Stimulated activated CD8-positive, alpha-beta memory T cell treated with anti-CD3 and anti-CD28 coated beads, Interleukin-15, amount 100 ng/mL, for 48 hours (primary cell): ENCODE measurements at places on chromosomes 5 and 9.

- peak; percentile 71 for DNase-seq
Observed at GRCh38 chr9:33721674-33722358, 73.5 kb upstream of the PRSS3 start.

GRCh38 chr9:128297221-128297773 is 21.2 kb downstream of the SWI5 start:
- DNase-seq, result no peak

- DNase-seq, result no peak
Observed at GRCh38 chr9:115651461-115651860, 502.1 kb upstream of the PAPPA start.

DNA sequence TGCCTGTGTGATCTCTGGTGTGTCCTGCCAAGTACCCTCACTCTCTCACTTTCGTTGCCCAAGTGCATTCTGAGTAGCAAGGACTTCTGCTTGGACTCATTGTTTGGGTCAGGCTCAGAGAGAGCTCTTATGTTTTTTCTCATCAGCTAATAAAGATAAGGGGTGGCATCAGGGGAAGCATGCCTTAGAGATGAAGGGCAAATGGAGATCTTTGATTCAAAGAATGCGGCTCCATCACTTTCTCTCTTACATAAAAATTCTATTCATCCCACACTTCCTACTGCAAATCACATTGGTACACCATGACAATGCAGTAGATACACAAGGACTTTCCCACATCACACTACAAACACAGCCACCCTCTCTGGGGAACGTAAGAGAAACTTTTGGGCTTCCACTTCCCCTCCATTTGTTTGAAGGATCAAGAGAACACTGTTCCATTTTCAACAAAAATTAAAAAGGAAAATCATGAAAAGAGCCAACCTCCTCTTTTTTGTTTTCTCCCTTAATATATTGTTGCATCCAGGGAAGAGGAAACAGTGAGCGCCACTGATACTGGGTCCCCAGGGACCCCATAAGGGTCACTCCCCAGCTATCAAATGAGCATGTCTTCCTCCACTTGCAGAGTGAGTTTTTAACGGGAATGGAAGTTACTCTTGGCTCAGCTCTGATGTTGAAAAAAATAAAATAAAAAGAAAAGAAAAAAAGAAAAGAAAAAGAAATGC is 73.0 kb downstream of the ZNF366 start:
- no peak for DNase-seq

- DNase-seq, result no peak
Observed at GRCh38 chr5:181170237-181170825, 22.9 kb downstream of the OR2V2 start.

GRCh38 chr9:71308454-71308853 is 187.0 kb upstream of the TRPM3 start:
- no peak for DNase-seq

GRCh38 chr9:11892401-11892800 is 800.8 kb upstream of the TYRP1 start:
- DNase-seq, result no peak

DNA sequence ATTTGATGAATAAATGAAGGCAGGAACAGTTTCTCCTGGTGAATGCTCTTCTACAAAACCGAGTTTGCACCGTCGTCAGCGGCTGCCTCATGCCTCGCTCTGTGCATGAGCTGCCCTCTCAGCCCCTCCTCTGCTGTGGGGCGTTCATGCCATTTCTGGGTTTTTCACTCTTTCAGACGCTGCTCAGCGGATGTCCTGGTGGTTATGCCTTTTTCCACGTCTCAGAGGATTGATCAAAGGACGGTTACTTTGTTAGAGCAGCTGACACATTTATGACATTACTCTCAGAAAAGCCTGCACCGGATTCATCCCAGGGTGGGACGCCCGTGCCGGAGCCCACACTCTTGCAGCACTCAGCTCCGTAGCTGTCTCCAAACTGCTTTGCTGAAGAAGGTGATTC is 195.9 kb upstream of the PPP1R26 start:
- no peak for DNase-seq

- DNase-seq, result no peak
Observed at GRCh38 chr9:127767410-127767809, 11.1 kb downstream of the SH2D3C start.

GRCh38 chr5:54756301-54756700 is 229.1 kb downstream of the ESM1 start:
- no peak for DNase-seq

- DNase-seq, result no peak
Observed at GRCh38 chr9:25691786-25692185, 13.5 kb upstream of the TUSC1 start.

DNA sequence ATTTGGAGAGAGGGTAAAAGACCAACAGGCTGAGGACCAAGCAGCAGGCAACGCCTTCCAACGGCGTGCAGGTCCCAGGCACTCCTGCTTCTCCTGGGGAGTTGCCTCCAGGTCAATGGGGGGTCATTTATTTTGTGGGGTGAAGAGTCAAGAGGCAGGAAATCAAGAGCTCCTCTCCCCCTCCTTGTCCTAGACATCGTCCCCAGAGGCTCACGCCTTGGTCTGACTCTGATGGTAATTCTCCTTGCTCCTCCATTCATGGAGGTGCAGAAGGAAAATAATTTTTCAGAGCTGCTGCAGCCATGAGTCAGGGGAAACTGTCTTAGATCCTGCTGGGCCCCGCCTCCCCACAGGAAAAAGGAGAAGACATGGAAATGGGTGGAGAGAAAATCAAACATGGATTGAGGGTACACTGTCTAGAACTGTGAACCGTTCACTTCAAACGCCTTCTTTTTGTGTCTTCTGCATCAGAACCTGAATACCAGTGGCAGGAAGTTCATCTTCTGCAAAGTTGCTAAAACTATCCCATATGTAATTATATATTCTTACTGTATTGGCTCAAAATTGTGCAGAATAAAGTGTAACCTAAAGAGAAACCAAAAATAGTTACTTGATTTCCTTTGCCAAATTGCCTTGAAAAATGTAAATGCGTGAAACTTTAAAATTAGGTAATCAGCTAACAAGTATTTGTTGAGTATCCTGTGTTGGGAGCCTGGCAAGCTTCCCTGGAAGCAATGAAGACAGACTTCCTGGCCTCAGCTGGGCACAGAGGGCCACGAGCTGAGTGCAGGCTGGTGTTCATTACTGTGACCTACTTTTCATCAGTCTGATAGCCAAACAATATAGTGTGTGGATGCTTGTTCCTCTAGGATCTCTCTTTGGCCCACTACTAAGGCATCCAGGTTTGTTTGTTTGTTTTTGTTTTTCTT is 142.0 kb downstream of the CMYA5 start:
- no peak for DNase-seq

- DNase-seq, result no peak
Observed at GRCh38 chr5:24899180-24899579, 254.4 kb upstream of the CDH10 start.

DNA sequence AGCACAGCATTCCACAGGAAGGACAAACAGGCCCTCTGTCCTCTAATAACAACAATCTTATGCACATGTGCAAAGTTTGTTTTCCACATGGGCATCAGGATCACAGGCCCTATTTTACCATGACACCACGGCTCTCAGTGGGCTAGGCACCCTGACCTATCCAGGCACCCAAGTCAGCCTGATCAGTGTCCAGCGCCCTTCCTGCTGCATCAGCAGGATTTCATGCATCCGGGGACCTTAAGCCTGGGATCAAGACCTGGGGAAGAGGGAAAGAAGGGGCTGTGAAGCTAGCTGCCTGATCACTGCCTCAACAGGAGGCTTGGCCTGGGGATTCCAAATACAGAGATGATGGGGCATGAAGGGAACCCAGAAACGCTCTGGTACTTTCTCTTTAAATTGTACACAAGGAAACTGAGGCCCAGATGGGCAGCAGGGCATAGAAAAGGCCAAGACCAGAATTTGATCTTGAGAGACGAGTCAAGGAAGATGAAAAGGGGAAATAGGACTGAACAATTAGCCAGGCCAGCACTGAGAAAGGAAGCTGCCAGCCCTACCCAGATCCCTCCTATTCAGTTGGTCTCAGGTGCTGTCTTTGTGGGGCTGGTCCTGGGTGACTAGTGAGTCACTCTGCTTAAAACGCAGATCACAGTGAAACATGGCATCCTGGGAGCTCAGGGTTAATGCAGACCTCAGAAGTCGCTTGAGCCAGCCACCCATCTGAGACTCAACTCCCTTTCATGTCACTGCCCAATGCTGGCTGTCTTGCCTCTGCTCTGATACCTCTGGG is 57.9 kb downstream of the SHB start:
- DNase-seq, result no peak

DNA sequence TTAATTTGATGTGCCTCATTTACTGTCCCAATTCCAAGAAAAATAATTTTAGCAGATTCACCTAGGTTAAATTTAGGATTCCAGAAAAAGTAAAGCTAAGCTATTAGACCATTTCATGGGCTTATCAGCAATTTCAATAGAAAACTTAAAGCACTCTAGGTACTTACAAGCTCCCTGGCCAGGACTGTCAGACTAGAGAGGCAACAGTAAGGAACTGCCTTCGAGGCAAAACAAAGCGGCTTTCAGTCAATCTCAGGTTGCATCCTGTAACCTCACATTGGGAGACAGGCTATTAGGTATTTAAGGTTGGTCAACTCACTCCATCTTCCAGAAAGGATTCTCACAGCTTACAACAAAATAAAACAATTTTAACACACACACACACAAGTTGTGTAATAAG is 48.7 kb upstream of the FSD1L start:
- DNase-seq, result no peak
